ENCODE measurements at places on chromosomes 5 and 9.
A peak's percentile ranks its signal among the peaks of the same experiment; 100 is the strongest.

DNA sequence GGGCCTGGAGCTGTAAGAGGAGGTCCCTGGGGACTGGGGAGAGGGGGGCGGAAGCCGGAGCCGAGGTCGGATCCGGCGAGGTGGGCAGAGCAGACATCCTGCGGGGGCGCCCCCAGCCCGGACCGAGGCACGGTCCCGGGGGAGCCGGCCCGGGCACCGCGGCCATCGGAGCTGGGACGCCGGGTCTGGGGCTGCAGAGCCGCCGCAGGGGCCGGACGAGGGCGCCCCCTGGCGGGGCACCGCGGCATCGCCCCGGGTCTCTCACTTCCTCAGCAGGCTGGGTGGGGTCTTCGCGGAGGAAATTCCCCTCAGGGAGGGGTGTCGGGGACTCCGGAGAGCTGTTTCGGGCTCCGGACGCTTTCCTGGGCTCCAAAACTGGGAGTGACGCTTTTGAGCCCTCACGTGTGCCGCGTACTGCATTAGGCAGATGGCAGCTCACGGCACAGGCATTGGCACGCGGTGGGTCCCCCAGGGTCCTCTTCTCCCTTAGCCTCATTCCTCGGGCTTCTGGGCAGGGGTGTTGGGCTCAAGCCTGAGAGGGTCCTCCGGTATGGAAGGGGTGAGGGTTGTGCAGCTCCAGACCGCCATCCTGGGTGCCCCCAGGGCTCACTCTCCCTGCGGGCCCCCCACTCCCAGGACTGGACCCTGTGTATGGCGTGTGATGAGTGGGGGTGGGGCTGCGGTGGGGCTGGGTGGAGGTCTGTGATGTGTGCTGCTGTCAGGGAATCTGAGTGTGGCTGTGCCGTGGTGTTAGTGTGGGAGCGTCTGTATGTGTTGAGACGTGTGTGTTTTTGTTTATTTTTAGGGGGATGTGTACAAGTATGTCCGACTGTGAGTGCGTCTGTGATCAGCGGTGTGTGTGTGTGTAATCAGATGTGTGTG is 29.6 kb downstream of the LHX2 start:
- no peak for DNase-seq

- DNase-seq = no peak
Observed at GRCh38 chr5:138890644-138891043, 15.5 kb upstream of the LRRTM2 start.

DNA sequence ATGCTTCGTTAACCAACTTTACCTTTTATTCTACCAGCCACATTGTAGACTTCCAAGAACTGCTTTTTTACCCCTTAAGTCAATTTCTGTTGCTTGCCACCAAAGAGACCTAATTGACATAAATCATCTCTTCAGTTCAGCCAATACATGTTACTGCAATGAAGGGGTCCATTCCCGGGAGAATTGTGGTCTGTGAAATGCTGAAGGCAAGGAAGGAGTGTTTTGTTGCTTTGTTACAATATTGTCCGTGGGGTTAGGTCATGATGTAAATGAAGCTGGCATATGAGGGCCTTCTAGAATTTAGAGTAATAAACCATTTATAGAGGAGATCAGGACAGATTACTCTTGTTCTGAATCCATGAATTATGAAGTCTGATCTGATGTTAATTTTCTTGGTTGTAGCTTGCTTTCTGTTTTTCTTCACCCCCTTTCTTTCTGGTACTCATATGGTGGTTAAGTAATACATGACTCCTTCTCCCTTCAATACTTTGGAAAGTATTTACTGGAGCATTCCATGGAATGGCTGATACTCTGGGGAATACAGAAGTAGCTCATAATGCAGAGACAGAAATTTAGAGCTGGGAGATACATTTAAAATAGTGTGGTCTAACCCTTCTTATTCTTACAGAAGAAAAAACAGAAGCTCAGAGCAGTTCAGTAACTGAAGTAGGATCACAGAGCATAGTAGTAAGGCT is 297.0 kb upstream of the CLINT1 start:
- DNase-seq = no peak

GRCh38 chr9:94157050-94157801 is 73.0 kb downstream of the PTPDC1 start:
- DNase-seq = no peak

- DNase-seq = peak; percentile 76
Observed at GRCh38 chr5:10595672-10596309, 31.9 kb downstream of the ANKRD33B start.

GRCh38 chr9:35754264-35754663 is at the start of gene MSMP:
Gene MSMP, minus strand, starts transcription at chr9:35754276. Its CDS starts 147 bp downstream, at chr9:35754129.
- no peak for DNase-seq

DNA sequence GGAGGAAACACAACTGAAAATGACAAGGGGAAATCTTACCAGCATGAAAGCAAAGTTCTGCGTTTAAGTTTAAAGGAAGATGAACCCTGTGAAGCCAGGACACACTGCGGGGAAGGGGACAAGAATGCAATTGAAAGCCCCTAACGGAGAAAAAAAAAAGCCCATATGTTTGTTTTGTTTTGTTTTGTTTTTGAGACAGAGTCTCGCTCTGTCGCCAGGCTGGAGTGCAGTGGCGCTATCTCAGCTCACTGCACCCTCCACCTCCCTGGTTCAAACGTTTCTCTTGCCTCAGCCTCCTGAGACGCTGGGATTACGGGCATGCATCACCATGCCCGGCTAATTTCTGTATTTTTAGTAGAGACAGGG is 2.9 kb downstream of the STK10 start:
- no peak for DNase-seq

DNA sequence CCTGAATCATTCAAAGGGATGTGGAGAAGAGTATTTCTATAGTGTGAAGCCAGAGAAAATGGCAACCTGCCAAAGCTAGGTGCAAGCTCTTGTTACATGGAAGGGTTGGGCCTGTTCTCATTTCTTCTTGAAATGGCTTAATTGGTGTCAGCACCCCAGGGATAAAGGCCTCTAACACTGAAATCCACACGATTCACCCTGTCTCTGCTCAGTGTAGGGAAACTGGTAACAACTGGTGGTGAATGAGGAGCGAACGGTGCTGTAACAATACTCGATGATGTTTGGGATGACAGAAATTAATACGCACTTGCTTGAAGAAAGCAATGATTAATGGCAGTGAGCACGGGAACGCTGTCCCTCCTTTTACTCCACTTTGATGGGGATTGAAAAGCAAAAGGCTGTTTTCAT is 16.2 kb downstream of the PBX3 start:
- DNase-seq = no peak

- no peak for DNase-seq
Observed at GRCh38 chr5:131277875-131278740, 14.3 kb downstream of the CDC42SE2 start.

DNA sequence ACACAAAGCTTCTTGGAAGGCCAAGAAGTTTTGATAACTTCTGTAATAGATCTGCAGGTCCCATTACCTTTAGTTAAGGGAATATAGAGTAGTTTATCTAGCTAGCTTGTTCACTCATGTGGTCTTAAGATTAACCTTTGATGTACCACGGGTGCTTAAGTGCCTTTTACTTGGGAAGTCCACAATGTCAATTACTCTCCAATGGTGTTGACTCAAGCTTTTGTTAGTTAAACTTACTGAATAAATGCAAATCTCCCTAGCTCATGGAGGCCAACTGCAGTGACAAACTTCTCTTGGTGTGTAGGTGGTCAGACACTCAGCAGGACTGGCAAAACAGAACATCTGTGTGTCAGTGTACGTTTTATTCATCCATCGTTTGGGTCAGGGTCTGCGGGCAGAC is 501.5 kb downstream of the ELAVL2 start:
- DNase-seq = no peak

DNA sequence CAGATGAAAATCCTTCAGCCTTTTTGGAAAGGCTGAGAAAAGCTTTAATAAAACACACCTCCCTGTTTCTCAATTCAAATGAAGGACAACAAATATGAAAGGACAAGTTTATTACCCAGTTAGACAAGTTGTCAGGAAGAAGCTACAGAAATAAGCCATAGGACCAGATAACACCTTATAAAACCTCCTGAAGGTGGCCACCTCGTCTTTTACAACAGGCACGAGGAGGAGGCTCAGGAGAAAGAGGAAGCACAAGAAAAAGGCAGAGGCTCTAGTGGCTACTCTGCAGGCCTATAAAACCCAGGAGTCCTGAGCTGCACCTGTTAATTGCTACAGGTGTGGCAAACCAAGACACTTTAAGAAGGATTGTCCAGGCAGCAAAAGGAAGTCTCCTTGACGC is 352.1 kb upstream of the CDH18 start:
- DNase-seq = no peak

DNA sequence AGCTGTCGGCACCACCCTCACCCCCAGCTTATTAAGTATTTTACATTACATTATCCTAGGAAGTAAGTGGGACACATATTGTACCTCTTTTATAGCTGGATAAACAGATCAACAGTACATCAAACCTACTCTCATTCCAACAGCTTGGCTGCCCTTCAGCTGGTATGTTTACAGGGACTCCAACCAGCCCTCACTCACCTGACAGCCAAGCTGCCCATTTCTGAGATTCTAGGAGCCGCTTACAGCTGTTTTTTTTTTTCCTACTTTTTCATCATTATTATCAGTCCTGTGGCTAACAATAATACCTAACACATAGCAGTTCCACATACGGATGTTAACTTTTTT is 13.4 kb upstream of the CREBRF start:
- no peak for DNase-seq

GRCh38 chr9:114613087-114613486 is 2.0 kb downstream of the TMEM268 start:
- DNase-seq = no peak

DNA sequence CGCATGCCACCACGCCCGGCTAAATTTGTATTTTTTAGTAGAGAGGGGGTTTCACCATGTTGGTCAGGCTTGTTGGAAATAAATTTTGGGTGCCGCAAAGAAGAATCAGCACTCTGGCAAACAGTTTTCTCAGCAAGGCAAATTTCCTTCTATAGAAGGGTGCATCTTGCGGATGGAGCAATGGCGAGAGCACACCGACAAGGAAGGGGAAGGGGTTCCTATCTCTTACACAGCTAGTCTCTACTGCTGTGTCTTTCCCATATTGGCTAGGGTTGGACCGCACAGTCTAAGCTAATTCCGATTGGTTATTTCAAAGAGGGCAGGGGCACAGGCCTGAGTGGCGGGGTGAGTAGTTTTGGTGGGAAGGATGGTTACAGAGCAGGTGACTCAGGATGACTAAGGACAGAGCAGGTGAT is 707 bp downstream of the GTF3C5 start:
- DNase-seq = no peak

GRCh38 chr9:79377339-79377855 is 194.4 kb upstream of the TLE4 start:
- DNase-seq = no peak

DNA sequence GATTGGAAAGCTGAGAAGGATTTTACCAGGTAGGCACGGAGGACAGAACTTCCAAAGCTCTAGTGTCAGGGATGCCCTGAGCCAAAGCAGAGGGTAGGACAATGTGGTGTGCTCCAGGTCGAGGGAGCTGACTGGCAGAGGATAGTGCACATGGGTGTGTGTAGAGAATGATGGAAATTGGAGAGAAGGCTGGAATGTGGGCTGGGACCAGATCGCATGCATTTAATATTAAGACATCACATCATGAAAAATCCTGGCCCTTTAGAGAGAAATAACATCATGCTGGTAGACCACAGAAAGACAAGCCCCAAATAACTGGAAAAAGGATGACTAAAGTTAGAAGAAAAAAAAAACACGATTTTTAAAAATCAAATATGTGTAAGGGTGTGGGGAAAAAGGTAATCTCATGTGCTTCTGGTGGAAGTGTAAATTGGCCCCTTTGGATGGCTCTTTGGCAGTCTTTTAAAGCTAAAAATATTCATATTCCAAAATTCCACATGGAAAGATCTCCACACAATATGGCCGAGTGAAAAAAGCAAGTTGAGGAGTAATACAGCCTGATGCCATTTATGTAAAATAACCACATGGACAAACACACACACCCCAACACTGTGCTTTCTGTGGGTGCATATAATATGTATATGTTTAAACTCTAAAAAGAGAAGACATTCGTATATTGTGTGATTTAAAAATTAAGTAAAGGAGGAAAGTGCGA is 67.0 kb upstream of the TGFBR1 start:
- peak; percentile 74 for DNase-seq

GRCh38 chr5:143208781-143209510 is 194.5 kb downstream of the NR3C1 start:
- DNase-seq = no peak

- no peak for DNase-seq
Observed at GRCh38 chr9:83932011-83932410, 10.8 kb upstream of the KIF27 start.

- DNase-seq = no peak
Observed at GRCh38 chr5:175467983-175468690, 10.2 kb upstream of the SFXN1 start.

- DNase-seq = no peak
Observed at GRCh38 chr5:145841299-145841698, 6.2 kb upstream of the PRELID2 start.

DNA sequence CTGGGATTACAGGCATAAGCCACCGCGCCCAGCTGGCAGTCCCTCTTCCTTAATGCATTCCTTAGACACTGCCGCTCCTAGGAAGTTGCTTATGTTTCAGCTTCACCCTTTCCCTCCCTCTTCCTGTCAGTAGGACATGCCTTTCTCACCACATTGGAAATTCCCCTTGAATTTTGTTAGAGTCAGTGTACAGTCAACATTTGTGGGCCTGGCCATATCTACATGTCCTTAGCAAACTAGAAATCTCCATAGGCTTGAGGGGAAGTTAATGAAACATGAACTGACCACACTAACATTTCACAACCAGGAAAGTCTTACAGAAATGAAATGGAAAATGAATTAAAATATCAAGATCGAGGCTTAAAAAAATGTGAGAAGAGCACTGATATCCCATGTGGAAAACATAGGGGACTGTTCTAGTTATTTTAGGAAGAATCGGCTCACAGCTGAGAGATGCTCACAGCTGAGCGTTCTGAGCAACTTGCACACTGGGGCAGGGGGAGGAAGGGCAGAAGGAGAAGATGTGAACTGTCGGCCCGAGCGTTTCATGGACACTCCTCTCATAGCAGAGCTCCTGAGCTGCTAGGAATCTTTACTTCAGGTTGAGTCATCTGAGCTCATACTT is 21.1 kb upstream of the LVRN start:
- peak; percentile 89 for DNase-seq

- no peak for DNase-seq
Observed at GRCh38 chr5:20601678-20602100, 613.7 kb upstream of the CDH18 start.

DNA sequence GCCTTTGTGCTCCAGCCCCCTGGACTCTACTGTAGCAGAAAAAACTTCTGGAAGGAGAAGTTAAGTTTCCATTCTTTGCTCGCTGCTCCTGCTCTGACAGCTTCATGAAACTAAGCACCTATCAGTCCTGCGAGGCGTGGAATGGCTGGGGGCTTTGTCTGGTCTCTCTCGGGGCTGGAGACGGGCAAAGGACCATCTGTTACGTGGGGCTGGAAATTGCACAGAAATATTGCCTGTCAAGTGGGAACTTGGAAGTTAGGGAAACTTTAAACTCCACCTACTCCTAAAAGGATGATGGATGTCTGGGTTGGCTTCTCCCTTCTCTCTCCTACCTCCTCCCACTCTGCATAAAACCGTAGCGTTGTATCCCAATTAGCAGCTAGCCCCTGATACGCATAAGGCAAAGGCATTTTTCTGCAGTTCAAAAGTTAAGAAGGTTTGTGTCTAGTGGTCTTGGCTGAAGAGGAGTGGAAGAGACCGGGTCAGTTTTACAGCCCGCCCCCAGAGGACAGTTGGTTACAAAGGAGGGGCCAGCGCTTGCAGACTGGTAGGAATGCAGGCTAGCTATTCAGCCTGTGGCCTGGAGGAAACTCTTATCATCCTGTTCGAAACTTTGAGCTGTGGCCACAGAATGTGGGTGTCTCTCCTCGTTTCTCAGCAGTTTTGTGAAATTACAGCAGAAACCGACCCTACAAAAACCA is 1.3 kb downstream of the FBXL7 start:
- DNase-seq = no peak

GRCh38 chr9:133354766-133355165 is 1.5 kb downstream of the SURF1 start:
- no peak for DNase-seq

All from BJ (cell line).